ENCODE measurements at places on chromosomes 6 and 20.

DNA sequence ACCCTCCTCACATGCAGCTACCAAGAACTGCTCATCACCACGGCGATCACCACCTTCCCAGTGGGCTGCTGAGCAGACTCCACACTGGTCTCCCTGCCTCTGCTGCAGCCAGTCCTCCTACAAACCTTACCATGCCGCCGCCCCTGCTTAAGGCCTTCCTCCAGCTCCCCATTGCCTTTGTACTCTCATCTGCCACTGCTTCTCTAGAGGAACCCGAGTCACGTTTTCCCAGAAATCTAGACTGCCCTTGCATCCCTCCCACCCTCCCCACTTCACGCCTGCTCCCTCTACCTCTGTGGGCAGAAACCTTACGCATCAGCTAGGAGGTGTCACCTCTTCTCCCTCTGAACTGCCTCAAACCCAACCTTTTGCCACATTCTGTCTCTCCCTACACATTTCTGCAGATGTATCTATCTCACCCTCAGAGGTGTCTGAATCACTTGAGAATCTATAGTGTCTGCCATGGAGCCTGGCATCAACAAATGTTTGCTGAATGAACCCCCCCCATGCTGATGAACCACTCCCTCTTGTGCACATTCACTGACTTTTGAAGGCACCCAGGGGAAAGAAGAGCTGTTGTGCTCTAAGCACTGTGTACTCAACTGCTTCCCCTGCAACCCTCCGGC is 4.3 kb downstream of the E2F1 start:
- DNase-seq: no peak

- no peak for DNase-seq
Observed at GRCh38 chr6:47146431-47147174, 104.5 kb upstream of the ADGRF1 start.

GRCh38 chr6:118168421-118168820 is 261.4 kb downstream of the SLC35F1 start:
- DNase-seq: no peak

DNA sequence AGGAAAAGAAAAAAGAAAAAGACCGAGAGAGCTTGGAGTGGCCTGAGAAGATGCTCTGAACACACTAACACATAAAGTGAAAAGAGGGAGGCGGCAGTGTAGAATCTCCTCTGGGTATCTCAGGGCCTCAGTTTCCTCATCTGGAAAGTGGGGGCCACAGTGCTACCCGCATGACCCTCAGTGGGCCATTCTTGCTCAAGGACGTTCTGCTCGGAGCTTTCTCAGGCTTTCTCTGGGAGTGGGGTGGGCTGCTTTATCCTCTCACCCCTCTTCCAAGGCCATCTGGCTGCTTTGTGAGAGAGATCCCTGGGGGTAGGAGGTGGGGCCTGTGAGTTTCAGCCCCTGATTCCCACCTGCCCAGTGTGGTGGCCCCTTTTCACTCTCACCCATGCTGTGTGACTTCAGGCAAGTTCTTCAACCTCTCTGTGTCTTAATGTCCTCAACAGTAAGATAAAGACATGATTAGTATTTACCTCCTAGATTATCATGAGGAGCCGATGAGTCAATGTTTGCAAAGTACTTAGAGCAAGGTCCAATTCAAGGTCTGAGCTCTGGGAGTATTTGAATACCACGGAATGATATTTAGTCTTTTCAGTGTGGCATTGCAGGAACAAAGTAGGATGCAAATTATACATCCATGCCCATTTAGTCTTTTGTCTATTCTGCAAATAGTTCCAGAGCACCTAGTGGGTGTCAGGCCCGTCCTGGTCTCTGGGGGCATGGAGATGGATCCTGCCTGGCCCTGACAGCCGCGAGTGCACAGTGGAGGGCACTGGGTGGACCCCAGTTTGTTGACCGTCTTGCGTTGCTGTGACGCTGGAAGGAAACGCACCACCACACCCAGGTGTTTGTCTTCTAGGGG is 34.3 kb downstream of the SRC start:
- peak; percentile 36 for DNase-seq

DNA sequence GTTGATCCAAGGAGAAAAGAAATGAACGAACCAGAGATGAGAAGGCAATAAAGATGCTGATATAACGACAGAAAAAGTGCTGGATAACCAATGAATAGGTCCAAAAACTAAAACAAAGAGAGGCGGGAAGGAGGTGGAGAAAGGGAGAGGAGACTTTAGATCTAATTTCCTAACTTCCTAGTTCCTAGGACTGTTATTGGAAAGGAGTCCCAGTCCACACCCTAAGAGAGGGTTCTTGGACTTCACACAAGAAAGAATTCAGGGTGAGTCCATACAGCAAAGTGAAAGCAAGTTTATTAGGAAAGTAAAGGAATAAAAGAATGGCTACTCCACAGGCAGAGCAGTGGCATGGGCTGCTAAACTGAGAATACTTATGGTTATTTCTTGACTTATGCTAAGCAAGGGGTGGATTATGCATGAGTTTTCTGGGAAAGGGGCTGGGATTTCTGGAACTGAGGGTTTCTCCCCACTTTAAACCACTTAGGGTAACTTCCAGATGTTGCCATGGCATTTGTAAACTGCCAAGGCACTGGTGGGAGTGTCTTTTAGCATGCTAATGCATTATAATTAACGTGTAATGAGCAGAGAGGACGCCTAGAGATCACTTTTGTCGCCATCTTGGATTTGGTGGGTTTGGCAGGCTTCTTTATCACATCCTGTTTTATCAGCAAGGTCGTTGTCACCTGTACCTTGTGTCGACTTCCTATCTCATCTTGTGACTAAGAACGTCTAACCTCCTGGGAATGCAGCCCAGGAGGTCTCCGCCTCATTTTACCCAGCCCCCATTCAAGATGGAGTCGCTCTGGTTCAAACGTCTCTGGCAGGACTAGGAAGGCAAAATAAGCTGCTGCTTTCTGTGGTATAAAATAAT is 60.9 kb upstream of the RBM24 start:
- no peak for DNase-seq

GRCh38 chr20:58579819-58580473 is 64.7 kb upstream of the APCDD1L start:
- DNase-seq: no peak

DNA sequence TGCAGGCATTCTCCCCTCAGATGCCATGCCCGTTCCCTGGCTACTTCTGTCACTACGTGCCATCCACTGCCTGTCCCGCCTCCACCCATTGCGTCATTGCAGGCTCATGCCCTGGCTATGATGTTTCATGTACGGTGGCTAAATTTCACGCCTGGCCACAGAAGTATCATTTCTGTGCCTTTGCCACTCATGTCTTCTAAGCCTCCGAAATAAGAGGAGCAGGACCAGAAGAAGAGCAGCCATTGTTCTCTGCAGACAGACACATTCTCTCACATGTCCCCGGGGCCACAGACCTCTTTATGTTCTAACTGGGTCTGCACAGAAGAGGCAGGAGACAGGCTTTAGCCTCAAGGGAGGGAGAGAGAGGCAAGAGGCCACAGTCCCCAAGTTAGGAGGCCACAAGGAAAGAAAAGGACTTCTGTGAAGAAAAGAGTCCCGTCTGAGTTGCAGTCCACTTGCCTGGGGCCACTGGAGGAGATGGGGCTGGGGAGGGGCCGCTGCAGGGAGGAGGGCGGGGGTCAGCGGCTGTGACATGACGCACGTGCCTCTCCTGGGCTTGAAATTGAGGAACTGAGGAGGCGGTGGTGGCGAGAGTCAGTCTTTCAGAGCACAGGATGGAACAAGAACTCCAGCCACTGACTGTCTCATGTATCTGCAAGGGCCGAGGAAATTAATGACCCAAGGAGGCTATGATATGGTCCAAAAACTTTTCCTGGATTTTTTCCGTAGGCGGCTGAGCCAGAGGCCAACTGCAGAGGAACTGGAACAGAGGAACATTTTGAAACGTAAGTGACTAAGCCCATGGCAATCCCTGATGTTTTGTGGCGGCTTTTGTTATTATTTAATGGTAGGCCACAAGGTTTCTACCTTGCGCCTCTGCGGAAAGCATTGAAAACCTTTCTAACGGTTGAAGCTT is 55.9 kb downstream of the TBC1D7 start:
- no peak for DNase-seq

DNA sequence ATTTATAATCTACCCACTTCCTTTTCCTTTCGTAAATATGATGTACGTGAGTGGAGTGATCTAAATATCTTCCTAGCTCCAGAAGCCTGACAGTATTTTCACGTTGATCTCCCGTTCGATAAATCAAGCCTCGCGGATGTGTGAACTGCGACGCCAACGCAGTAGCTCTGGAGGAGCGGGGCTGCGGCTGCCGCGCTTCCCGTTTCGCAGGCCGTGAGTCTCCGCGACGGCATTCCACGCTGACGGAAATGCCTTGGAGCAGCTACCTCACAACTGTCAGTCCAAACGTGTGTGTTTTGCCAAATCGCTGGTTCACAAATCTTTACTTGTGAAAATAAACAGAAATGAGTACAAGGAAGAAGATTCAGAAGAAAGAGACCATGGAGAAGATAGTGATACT is 41.2 kb downstream of the BTBD3 start:
- DNase-seq: peak; percentile 25

DNA sequence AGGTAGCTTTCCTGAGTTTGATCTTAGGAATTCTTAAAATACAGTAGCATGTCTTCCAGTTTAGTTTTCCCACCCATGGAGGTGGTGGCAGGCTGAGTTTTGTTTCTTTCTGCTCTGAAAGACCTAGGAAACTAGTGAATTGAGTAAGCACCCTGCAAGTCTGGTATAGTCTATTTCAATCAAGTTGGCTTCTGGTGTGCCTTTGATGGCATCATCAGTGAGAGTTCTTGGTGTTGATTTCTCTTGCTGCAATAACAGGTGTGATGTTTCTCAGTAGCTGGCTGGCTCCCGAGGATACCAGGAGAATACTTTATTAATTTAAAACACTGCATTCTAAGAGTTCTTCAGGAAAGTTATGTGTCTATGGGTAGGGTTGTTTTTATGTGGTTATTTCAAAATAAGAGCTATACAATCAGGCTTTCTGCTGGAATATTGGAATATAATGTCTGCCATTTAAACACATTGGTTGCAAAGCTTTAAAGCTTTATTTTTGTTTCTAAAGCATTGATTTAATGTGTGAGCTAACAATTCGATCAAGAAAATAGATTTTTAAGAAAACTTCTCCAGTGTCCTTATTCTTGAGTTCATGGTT is 19.0 kb downstream of the VAPB start:
- no peak for DNase-seq

- no peak for DNase-seq
Observed at GRCh38 chr6:113660819-113661218, 196.3 kb upstream of the MARCKS start.

DNA sequence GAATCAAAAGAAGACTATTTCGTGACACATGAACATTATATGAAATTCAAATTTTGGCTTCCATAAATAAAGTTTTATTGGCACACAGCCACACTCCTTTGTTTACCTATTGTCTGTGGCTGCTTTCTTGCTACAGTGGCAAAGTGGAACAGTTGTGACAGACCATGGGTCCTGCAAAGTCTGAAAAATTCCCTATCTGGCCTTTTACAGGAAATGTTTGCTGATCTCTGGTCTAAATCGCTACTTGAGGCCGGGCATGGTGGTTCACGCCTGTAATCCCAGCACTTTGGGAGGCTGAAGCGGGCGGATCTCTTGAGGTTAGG is 23.1 kb upstream of the PREX1 start:
- no peak for DNase-seq

- no peak for DNase-seq
Observed at GRCh38 chr6:147046141-147046877, 157.9 kb upstream of the STXBP5 start.

- DNase-seq: no peak
Observed at GRCh38 chr6:44105146-44105545, 22.1 kb downstream of the MRPL14 start.

- DNase-seq: peak; percentile 28
Observed at GRCh38 chr6:35052694-35053565, 88.2 kb downstream of the TCP11 start.

DNA sequence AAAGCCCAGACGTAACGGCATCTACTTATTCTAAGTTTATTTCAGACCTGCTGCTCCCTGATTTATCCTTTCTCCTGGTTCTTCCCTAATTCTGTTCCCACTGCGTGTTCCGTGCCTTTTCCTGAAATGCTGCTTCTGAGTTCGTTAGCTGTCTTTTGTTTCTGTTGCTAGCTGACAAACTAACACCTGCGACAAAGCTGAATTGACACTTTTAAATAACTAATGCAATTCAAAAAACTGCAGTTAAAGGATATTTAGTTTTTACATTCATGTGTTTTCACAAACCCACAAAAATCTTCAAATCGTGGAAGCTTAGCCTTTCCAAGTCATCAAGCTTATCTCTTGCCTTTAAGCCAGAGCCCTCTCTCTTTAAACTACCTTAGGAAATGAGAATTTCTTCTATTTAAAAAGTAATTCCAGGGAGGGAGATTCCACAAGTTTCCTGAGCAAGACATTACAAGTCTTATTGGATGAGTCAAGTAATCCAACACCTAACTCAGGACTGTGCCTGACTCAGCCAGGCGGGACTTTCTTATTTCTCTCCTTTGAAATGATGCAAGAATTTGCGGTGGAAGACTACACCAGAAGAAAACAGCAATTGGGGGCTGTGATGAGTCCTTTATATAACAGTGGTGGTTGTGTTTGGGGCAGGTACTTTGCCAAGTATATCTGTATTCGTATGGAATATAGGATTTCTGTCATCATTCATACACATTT is 6.3 kb downstream of the ADTRP start:
- DNase-seq: no peak

- no peak for DNase-seq
Observed at GRCh38 chr6:48048451-48049146, 62.4 kb downstream of the PTCHD4 start.

GRCh38 chr6:71403422-71404134 is 115.0 kb downstream of the OGFRL1 start:
- DNase-seq: no peak

DNA sequence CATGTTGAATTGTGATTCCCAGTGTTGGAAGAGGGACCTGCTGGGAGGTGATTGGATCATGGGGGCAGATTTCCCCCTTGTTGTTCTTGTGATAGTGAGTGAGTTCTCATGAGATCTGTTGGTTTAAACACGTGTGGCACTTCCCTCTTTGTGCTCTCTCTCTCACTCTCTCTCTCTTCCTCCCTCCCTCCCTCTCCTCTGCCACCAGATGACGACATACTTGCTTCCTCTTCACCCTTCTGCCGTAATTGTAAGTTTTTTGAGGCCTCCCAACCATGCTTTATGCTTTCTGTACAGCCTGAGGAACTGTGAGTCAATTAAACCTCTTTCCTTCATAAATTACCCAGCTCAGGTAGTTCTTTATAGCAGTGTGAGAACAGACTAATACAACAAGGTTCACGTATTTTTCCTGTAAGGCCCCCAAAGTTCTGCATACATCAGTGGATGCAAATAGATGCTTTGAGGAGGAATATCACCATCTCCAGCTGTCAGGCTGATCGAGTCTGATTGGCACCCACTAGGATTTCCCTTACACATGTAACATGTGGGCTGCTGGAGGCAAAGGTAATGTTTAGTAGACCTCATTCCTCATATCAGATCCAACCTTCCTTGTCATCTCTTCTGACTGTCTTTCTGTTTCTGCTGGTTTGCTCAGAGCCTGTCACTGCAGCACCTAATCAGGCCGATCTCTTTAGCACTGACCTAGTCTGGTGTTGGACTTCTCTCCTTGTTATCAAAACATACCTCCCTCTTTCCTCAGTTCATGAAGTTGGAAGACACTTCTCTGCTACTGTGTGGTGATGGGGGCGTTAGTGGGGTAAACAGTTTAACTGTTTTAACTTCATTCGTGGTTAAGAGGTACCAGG is 54.3 kb upstream of the BACH2 start:
- DNase-seq: no peak
